ENCODE measurements at places on chromosomes 2 and 18.

DNA sequence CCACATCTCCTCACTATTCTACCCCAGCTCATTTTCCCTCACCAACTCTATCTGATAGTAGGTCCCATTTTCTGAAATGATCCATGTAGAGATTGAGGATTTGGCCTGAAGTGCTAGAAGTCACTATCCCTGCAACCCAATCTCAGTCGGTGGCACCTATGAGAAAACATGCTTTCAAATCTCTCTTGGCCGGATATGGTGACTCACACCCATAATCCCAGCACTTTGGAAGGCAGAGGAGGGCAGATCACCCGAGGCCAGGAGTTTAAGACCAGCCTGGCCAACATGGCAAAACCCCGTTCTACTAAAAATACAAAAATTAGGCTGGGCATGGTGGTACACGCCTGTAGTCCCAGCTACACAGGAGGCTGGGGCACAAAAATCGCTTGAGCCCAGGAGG, 19.1 kb upstream of the MARCHF4 start:
- DNase-seq: no peak

DNA sequence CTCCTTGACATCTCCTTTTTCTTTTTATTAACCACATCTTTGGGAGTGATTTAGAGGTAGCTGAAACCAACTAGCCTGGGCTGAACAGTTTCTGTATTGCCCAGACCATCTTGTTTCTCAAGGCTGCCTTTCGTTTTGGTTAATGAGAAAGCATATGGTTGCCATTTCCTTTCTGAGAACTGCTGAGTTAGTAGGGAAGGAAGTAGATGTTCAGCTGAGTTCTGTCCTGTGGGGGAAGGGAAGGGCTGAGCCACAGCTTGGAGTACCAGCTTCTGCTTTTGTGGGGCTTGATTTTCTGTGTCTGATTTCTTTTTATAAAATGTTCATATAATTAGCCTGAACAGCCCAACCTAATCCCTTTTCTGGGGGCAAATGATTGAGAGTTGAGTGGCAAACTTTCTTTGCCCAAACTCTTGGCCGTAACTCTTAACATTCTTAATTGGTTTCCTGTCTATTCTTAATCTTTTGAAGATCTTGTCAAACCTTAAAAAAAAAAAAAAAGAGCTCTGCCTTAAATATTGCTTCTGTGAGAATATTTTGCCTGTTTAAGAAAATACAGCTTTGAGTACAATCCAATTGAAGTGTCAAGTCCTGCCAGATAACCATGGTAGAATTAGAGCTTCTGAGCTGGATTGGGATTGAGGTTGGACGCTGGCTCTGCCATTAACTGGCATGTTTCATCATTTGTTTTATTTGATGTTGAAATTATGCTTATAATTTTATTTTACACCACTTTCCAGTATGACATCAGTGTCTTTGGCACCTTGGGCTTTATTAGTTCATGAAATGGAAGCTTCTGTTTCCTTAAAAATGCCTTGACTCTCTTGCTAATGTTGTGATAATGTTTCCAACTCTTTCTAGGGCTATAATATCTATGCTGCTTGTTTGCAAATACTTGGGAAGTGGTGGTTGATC, 1.9 kb upstream of the NABP1 start:
- DNase-seq: peak; percentile 66

- no peak for DNase-seq
Observed at GRCh38 chr2:16094811-16095210, 154.5 kb downstream of the MYCN start.

DNA sequence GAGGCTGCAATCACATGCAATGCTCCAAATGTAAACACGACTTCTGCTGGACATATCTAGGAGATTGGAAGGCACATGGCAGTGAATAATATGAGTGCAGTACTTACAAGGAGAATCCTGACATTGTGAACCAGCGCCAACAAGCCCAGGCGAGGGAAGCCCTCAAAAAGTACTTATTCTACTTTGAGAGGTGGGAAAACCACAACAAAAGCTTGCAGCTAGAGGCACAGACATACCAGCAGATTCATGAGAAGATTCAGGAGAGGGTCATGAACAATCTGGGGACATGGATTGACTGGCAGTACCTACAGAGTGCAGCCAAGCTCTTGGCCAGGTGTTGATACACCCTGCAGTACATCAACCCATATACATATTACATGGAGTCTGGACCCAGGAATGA, 475.7 kb upstream of the CDH2 start:
- DNase-seq: no peak

DNA sequence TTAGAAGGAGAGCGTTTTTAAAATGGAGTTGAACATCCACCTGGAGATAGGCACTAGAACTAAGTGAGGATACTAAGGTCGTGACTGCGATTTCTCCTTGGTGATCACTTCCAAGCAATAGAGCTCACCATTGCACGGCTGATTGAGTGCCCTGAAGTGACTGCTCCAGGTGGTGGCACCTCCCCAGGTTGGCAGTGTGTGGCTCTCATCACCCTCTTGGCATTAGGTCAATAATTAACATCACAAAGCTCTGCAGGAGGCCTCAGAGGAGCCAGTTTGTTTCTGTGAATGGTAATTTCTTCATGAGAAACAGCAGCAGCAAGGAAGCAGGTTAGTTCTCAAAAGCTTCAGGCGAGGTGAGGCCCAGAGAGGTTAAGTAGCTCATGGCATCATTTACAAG, 259.6 kb downstream of the CLIP4 start:
- no peak for DNase-seq

DNA sequence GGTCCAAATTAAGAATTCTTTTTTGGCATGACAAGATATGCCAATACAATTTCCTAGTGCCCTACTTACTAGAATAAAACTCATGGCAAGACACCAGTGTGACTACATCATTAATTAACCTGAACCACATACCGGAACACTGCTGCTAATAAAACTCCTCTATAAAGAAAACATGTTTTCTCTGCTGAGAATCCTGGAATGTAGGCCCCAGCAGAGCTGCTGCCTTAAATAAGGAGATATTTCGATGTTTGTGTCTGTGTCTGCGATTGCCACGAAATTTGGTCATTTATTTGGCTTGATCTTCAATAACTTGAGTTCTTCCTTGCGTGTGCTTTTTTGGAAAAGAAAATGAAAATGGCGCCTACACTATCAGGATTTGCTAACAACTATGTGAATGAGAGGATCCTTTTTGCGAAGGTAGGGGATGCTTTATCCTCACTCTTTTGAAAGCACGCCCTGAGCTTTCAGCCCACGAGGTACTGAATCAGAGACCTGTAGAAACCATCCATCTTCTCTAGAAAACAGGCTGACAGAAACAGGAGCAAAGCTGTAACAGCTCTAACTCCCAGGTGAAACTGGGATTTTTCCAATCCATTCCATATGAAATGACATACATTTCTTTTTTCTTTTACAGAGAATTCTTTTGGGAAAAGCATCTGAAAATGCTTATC, 27.0 kb downstream of the KLF7 start:
- DNase-seq: no peak

DNA sequence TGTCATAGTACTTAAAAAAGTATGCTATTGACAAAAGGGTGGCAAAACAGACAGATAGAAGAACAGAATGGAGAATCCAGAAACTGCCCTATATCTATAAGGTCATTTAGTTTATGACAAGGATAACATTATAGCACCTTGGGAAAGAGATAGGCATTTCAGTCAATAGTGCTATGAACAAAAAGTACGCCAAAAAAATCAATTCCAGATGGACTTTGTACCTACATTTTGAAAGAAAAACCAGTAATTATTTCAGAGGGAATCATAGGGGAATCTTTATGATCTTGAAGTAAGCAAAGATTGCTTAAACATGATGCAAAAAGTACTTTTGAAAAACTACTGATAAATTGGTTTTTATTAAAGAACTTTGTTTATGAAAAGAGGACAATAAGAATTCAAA, 59.9 kb upstream of the SETBP1 start:
- no peak for DNase-seq

GRCh38 chr2:100359576-100359975, 37.3 kb upstream of the LONRF2 start:
- no peak for DNase-seq

DNA sequence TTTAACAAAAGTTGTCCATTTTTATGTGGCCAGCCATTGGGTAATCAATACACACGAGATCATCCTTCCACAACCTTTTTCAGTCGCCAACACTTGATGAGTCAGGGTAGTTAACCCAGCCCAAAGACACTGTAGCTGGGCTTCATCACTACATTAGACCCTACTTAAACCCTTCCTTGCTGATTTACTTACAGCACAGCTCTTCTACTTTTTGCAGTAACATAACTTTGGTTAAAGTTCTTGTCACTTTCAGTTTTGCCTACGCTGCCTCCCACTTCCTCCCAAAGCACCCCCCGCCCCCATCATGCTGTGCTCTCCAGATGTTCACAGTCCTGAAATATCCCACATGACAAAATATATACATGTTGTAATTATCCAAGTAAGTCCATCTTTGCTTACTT, 103.6 kb downstream of the CDK15 start:
- DNase-seq: peak; percentile 81

DNA sequence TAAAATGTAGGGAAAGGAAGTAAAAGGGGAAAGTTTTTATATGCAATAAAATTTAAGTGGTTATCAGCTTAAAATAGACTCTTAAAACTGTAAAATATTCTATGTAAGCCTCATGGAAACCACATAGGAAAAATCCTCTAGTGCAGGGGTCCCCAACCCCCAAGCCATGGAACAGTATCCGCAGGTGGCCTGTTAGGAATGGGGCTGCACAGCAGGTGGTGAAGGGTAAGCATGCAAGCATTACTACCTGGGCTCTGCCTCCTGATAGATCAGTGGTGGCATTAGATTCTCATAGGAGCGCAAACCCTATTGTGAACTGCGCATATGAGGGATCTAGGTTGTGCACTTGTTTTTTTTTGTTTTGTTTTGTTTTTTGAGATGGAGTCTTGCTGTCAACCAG, 1409.3 kb upstream of the CDH2 start:
- DNase-seq: no peak
